ENCODE measurements at places on chromosomes 2 and 18. TPM values are rescaled to one million over a fixed set of nuclear protein-coding genes. Genes with fewer than 3 reads are reported as not detected.

DNA sequence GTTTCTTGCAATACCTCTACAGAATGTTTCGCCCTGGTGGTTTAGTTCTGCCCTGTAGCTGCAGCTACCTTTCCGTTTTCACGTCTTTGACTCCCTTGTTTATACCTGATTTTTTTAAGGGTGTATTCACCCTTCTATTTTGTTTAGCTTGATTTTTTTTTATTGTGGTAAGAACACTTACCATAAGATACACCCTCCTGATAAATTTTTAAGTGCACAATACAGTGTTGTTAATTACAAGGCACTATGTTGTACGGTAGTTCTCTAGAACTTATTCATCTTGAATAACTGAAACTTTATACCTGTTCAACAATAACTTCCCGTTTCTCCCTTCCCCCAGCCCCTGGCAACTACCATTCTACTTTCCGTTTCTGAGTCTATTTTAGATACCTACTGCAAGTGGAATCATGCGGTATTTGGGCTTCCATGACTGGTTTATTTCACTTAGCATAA, 48.9 kb upstream of the NABP1 start:
- no peaks in the 10 kb centered on the region for H3K36me3 ChIP-seq
- H3K4me1 ChIP-seq, result peaks cover 12% of the 10 kb centered on the region
- no peak overlapping the region for H3K27ac ChIP-seq
- no peak overlapping the region for H3K4me3 ChIP-seq

LCT gene
- polyA plus RNA-seq, result not detected

IHH gene
- polyA plus RNA-seq, result not detected

SERPINB3 gene
- not detected for polyA plus RNA-seq

MC2R gene
- polyA plus RNA-seq, result not detected

GRP gene
- 2.8 TPM for polyA plus RNA-seq

DNA sequence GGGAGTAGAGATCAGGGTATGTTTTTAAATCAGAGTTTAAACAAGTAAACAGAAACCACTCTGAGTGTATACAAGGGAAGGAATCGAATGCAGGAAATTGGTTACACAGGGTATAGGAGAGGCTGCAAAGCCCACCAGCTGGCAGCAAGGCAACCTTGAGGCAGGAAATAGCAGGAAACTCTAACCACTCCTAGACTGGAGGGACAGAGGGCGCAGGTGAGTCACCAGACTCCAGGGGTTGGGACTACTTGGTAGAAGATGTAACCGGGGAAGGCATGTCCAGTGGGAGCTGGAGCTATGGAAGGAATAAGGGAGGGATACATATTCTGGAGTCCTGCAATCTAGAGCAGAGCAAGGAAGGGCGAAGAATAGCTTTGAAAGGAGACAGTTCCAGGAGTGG, 152.3 kb downstream of the MEIS1 start:
- no peaks in the 10 kb centered on the region for H3K4me1 ChIP-seq
- H3K4me3 ChIP-seq, result no peak overlapping the region
- H3K27me3 ChIP-seq, result no peaks in the 10 kb centered on the region
- no peak overlapping the region for H3K27ac ChIP-seq

LYPD6 gene
- 8.1 TPM for polyA plus RNA-seq

GALM gene
- polyA plus RNA-seq, result 17.1 TPM

- H3K4me3 ChIP-seq, result no peak overlapping the region
- no peak for DNase-seq
- H3K27me3 ChIP-seq, result no peaks in the 10 kb centered on the region
- H3K27ac ChIP-seq, result no peak overlapping the region
These were observed 1085.4 kb upstream of the NRXN1 start for GRCh38 chr2:52117299-52117698.

DNA sequence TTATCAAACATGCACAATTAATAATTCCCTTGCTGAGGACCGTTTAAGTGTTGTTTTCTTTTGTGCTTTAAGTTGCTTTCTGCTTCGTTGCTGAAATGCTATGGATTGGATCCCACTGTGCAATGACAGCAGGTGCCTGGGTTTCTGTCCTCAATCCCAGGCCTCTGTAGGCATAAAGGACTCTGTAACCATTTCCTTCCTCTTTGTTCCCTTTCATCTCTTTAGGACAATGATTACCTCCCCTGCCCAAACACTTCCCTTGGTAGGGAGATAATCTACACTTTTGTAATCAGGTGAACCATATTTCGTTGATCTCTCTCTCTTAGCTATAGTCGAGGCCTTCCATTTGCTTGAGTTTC, 58.6 kb upstream of the LYPD6B start:
- peaks cover 4% of the 10 kb centered on the region for H3K4me1 ChIP-seq
- no peak for DNase-seq
- H3K4me3 ChIP-seq, result no peak overlapping the region
- H3K27ac ChIP-seq, result no peak overlapping the region

TMEM200C gene
- polyA plus RNA-seq, result not detected

DNA sequence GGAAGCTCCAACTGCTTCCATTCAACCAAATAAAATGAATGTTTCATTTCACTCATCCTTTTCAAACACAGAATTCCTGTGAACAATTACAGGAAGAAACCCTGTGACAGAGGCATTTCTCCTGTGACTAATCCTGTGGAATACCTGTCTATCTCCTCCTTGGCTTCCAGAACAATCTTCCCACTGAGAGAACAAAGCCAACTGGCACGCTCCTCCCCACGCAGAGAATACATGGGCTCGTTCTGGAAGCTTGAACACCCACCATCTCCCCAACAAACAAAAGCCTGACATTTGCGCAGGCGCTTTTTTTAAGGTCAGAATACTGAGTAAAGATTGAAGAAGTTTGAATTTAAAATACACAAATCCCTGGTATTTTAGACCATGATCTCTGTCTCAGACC, 104.7 kb upstream of the SLC66A3 start:
- H3K36me3 ChIP-seq, result no peaks in the 10 kb centered on the region
- DNase-seq, result no peak
- H3K4me3 ChIP-seq, result no peak overlapping the region
- no peaks in the 10 kb centered on the region for H3K4me1 ChIP-seq
- no peaks in the 10 kb centered on the region for H3K27me3 ChIP-seq

GRCh38 chr2:6054161-6054671, 362.0 kb downstream of the SOX11 start:
- no peaks in the 10 kb centered on the region for H3K27me3 ChIP-seq
- no peaks in the 10 kb centered on the region for H3K4me1 ChIP-seq
- H3K27ac ChIP-seq, result no peak overlapping the region
- no peak for DNase-seq
- H3K36me3 ChIP-seq, result no peaks in the 10 kb centered on the region

- H3K27me3 ChIP-seq, result no peaks in the 10 kb centered on the region
- H3K4me3 ChIP-seq, result no peak overlapping the region
- no peak for DNase-seq
- H3K36me3 ChIP-seq, result no peaks in the 10 kb centered on the region
- H3K27ac ChIP-seq, result no peak overlapping the region
These were observed 201.7 kb downstream of the PTH2R start for GRCh38 chr2:208608122-208608835.

CCL20 gene
- polyA plus RNA-seq, result not detected

- no peaks in the 10 kb centered on the region for H3K4me1 ChIP-seq
- DNase-seq, result no peak
- H3K36me3 ChIP-seq, result no peaks in the 10 kb centered on the region
- H3K27me3 ChIP-seq, result no peaks in the 10 kb centered on the region
- H3K27ac ChIP-seq, result no peak overlapping the region
These were observed 182.7 kb downstream of the UXS1 start for GRCh38 chr2:106011380-106011779.

SERPINB7 gene
- 99.5 TPM for polyA plus RNA-seq

GRCh38 chr18:48116873-48117630, 186.6 kb upstream of the SMAD2 start:
- no peak overlapping the region for H3K4me3 ChIP-seq
- no peak overlapping the region for H3K27ac ChIP-seq
- H3K4me1 ChIP-seq, result peaks cover 22% of the 10 kb centered on the region
- DNase-seq, result no peak
- no peaks in the 10 kb centered on the region for H3K36me3 ChIP-seq

DNA sequence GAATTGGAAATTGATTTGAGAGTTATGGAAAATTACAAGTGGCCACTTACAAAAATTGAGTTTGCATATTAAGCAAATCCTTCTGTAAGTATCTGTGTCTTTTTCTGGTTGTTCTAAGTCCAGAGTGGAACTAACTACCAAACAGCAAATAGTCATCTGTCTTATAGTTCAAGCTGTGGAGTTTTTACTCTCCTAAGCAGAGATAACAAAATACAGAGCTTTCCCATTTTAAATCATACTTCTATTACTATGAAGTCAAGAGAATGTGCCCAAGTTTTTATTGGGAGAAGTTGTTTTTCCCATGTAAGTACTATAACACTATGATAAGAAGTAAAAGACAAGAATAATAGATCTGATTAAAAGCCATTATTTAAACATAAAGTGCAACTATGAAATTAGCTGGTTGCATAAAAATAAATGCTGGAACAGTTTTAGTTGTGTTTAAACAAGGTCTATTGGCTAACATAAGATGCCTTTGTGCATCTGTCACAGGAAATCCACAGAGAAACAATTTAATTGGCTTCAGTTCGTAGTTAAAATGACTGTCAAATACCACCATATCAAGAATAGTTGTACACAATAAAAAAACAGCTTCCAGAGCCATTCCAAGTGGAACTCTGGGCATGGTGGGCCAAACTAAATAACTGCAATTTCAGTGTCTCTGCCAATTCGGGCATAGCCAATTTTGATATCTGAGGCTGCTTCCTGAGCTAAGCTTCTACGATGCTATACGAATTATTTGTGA, 1467.4 kb upstream of the NXPH2 start:
- H3K36me3 ChIP-seq, result no peaks in the 10 kb centered on the region
- no peaks in the 10 kb centered on the region for H3K4me1 ChIP-seq
- H3K27me3 ChIP-seq, result no peaks in the 10 kb centered on the region
- H3K4me3 ChIP-seq, result no peak overlapping the region

- no peaks in the 10 kb centered on the region for H3K27me3 ChIP-seq
- peaks cover 13% of the 10 kb centered on the region for H3K4me1 ChIP-seq
- peak; percentile 70 for DNase-seq
- peaks cover 11% of the 10 kb centered on the region for H3K36me3 ChIP-seq
- H3K4me3 ChIP-seq, result peak overlapping the region; percentile 99
- H3K27ac ChIP-seq, result peak overlapping the region; percentile 67
These were observed 3.6 kb downstream of the IGFBP2 start for GRCh38 chr2:216636551-216637450.

DNA sequence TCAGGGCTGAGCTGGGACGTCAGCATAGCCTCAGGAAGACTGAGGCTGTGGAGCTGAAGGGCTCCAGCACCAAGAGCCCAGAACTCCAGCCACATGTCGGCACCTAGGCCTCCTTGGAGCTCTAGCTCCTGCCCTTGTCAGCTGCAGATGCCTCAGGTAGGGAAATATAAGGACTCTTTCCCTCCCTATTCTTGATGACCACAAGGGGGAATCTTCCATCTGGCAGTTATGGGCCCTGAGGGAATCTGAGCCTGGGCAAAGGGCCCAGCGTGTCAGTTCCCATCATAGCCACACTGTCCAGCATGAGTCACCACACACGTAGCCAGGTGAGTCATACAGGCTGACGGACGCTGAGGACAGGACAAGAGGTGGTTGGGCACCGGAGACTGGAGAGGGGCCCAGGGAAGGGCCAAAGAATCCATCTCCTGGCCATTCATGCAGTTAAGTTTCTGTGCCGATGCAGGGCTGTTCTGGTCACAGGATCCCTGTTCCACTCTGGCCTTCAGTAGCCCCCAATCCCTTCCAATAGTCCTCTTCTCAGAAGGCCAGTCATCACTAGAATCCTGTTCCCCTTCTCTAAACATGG, 1.8 kb downstream of the MPV17 start:
- H3K36me3 ChIP-seq, result no peaks in the 10 kb centered on the region
- H3K4me1 ChIP-seq, result peaks cover 9% of the 10 kb centered on the region
- H3K4me3 ChIP-seq, result peak overlapping the region; percentile 76
- DNase-seq, result peak; percentile 66
- H3K27me3 ChIP-seq, result no peaks in the 10 kb centered on the region
- peak overlapping the region; percentile 98 for H3K27ac ChIP-seq

DNA sequence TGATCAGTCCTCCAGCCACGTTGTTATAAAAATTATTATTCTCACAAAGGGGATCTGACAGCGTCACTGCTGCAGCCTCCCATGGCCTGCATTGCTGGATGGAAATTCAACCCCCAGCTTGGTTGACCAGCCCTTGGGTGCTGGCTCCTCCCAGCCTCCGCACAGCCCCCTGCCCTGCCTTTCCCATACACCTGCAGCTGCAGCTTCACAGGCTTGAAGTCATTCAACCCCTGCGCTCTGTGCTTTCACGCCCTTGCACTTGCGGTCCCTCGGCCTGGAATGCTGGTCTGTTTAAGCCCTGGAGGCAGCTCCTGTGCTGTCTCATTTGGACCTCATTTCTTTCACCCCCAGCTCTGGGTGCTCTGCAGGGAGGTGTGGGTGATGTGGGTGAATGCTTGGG, 860 bp upstream of the CD8A start:
- peaks cover 5% of the 10 kb centered on the region for H3K4me1 ChIP-seq
- peaks cover 39% of the 10 kb centered on the region for H3K27me3 ChIP-seq
- peak; percentile 27 for DNase-seq
- H3K4me3 ChIP-seq, result no peak overlapping the region
